ENCODE measurements at places on chromosomes 6 and 20.

GRCh38 chr6:89597988-89598387 lies 40.6 kb downstream of the LYRM2 start:
- no peak for DNase-seq

DNA sequence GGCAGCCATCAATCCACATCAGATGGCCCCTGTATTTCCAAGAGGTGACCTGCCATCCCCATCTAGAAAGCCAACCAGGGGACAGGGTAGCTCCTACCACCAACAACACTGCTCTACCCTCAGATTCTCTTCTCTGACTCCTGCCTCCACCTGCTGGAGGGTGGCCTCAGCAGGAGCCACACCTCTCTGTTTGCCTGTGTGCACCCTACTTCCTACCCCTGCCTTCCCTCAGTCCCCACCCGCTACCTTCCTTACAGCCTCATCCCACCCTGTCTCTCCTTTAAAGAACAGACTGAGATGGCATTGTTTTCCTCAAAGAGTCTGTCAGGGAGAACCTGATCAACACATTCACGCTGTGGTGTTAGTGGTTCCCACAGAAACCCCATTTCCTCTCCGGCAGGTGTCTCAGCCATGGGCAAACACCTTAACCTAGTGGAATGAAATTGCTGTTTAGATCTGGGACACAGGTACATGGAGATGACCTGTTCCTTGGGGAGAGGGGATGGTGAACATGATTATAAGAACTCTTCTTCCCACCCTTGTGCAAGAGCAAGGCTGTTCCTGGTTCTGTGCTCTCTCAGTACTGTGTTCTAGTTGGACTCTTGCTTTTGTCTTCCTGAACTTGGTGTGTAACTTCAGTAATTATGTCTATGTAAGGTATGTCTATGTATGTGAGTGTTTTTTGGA lies 1.8 kb downstream of the ENTPD6 start:
- no peak for DNase-seq

GRCh38 chr6:147132889-147133288 lies 71.3 kb upstream of the STXBP5 start:
- DNase-seq, result no peak

DNA sequence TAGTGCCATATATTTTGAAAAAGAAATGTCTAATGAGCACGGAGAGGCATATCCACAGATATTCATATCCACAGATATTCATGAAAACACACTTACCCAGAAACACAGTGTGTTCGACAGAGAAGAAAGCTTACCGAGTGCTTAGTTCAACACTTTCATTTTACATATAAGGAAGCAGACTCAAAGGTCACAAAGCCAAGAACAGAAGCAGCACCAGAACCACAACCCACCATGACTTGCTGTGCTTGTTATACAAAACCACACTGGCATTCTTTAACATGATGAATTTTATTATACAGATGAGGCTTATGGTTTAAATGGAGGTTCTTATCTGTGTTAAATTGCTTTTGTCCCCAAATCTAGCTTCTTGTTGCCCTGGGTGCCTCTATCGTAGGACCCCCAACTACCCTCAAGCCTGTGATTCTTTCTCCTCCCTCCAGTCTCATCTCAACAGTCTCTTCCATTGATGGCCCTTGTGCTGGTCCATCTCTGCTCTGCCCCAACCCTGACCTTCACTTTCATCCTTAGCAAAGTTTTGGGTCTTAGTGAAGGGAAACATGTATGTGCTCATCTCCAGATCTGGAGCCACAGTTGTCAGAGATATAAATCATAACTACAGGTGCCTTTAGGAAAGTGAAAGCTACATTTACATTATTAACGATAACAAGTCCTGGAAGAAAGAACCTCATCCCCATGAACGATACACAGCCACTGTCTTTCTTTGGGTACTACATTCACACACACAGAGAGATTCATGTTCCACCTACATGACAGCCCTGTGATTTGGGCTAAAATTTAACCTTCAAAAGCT lies 40.0 kb downstream of the SF3B5 start:
- DNase-seq, result no peak

- no peak for DNase-seq
These were observed 21.3 kb downstream of the PDE10A start for GRCh38 chr6:165641672-165642156.

DNA sequence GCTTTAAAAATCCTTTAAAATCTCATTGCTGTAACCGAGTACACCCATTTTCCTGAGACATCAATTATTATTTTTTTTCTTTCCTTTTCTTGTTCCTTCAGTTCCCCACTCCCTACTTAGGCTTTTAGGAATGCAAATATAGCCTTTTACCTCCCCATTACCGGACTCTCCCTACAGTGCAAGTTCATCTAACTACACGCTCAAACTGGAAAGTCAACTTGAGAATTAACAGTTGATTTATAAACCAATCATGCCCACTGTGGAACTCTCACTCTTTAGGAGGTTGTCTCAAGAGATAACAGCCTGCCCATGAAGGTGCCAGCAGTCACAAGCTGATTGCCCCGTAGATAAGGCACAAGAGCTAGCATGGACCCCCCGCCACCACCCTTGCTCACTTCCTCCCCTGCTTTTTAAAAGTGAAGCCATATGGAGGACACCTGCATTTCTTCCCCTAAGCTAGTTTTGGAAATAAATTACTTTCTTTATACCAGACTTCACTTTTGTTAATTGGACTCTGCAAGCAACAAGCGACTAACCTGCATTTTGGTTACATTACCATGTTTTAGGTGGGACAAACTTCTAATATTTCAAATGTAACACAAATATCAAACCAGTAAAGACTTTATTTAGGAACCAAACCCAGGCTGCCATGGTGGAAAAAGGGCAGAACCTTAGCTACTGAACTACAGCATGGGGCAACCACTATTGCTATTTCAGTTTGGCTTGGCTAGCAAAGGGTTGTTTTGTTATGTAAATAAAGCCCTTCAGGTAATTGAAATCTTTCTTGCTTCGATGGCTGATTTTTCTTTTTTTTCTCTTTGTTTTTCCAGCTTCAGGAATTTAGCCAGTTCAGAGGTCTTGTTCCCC lies 34.9 kb downstream of the UBD start:
- DNase-seq, result no peak

- no peak for DNase-seq
These were observed 42.5 kb downstream of the PACSIN1 start for GRCh38 chr6:34508425-34508824.

GRCh38 chr6:151475653-151476523 lies 17.9 kb upstream of the CCDC170 start:
- DNase-seq, result no peak

DNA sequence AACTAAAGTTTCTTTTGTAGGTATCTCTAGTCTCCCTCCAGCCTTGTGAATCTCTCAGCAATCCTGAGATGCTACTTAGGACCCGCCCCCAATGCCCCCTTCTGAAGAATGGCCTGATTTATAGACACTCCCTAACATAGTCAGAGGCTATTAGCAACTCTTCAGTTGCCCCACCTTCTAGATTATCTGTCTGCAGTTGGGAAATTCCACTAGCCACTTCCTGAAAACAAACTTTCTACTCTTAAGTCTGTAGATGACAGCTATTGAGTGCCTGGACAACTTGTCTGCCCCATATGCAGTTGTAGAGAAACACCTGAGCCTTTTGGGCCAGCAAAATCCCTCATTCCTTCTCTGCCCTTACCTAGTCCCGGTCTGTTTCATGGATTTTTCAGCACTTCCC lies 188.2 kb upstream of the PREP start:
- no peak for DNase-seq

DNA sequence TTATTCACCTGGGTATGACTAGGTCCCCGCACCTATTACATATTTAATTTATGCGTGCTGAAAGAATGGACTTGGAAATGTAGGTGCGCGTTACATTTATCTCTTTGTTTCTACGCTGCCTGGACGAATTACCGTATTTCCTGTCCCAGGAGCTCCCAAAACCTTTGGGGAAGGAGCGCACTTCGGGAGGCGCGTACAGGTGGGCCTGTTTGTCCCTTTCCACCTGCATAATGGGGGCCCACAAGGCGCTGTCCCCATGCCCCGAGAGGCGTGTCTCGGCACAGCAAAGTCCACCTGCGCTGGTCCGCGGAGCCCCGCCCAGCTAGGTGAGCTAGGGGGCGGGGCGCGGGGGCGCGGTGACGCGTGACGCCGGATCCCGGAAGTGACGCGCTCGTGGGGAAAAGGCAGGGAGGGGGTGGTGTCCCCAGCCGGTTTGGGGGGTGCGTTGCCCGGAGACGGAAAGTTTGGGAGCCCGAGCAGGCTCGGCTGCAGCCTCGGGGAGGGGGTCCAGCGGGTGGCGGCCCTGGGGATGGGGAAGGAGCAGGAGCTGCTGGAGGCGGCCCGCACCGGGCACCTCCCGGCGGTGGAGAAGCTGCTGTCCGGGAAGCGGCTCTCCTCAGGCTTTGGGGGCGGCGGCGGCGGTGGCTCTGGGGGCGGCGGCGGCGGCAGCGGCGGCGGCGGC lies at the start of gene ANKS1A:
Gene ANKS1A (plus strand): TSS at position 382 of the 682 bp plus-strand sequence. CDS start 148 bp downstream, at position 530.
- peak; percentile 22 for DNase-seq

DNA sequence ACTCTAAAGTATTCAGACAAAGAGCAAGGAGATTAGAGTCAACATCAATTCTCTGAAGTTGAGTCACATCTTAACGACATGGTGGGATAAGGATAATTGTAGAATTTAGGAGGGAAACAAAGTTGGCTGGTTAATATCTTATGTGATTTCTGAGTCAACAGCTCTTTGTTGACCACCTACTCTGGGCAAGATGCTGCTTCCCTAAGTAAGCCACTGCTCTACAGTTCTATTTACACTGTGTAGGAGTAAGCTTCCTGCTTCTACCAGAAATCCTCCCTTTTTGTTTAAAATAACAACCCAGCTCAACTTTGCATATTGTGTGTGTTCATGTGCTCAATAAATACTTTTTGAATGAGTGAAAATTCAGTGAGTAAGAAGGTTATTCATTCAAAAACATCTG lies 3.1 kb downstream of the HS3ST5 start:
- no peak for DNase-seq

- DNase-seq, result no peak
These were observed 87.0 kb downstream of the OR2B2 start for GRCh38 chr6:27825025-27825793.

DNA sequence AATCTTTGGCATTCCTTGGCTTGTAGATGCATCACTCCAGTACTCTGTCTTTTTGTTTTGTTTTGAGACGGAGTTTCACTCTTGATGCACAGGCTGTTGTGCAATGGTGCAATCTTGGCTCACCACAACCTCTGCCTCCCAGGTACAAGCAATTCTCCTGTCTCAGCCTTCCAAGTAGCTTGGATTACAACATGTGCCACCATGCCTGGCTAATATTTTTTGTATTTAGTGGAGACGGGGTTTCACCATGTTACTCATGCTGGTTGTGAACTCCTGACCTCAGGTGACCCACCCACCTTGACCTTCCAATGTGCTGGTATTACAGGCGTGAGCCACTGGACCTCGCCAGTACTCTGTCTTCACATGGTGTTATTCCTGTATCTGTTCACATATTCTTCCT lies 35.8 kb upstream of the LGSN start:
- no peak for DNase-seq

DNA sequence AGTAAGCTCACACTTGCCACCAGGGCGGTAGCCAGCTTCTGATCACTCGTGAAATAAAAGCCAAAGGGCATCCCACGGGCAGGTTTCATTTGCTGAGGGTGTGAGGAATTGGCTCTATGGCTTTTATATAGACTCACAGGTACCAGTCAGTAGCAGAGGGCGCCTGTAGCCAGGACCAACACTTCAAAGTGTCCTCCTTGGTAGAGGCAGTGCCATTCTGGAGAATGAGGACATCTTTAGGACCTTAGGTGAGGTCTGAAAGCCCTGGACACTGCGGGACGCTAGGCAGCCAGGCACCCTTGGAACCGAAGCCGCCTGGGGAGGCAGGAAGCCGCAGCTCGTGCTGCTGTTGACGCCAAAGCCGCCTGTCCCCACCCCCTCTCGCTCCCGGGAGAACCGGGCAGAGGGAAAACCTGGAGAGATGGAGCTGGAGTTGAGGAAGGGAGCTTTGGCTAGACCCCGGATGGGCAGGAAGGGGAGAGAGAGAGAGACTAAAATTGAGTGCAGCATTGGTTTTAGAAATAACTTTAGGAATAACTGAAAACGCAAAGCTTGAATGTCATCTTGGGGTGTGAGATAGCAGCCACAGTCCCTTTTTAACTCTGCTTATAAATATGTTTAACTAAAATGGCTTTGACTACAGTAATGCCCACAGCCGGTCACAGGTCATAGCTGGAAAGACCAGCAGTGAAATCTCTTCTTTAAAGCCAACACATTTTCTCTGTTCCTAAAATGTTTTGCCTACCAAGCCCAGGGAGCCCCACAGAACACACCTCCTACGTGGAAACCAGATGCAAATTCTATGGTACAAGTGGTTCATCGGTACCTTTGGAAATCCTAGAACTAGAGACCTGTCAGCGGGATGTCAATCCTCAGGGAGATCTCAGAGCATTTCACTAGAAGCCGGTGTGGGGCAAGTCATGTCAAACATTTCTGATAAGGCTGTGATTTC lies 128.5 kb upstream of the CDYL start:
- DNase-seq, result no peak

All from cortex of kidney (tissue), 1 donor.